ENCODE measurements at places on chromosomes 1 and 21. TPM values are rescaled to one million over a fixed set of nuclear protein-coding genes. Genes with fewer than 3 reads are reported as not detected.

DNA sequence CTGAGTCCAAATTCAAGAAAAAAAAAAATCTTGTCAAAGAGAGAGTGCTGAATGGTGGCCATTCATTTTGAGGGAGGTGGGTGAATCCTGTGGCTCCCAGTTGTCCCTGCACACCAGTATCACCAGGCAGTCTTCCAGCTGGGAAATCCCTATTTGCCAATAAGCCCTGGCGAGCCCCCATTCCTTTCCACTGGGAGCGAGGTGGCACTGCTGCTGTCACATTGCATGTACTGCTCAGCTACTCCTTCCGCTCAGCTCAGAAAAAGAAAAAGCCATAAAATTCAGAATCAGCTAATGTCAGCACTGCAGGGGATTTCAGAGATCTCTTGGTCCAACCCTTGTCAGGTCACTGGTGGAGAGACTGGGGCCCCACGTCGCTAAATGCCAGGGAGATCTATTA, 298.5 kb downstream of the OMA1 start:
- DNase-seq: no peak

DNA sequence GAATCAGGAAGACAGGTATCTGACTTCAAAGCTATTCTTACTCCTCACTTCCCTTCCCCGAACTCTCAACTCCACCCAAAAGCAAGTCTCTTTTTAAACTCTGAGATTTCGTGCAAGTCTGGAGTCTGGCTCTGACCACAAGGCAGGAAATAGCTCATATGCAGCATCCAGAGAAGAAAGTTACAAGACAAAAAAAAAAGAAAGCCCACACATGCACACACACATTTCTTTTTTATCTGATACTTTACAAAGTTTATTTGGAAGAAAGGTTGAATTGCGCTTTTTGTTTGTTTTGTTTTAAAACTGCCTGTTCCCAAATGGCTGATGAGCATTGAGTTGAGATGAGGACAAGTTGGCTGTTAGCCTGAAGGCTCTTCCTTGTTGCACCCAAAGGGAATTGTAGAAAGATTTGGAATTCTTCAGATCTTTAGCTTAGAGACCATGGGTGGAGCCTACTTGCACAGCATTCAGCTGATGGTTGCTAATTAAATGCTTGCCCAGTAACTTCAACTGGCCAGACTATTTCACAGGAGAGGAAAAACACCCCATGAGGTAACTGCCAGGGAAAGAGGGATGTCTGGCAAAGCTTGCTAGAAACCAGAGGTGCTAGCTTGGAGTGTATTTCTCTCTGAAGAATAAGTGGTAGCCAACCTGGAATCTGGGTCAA, 490.3 kb downstream of the TTLL7 start:
- DNase-seq: no peak

Gene OR6N1
- not detected for polyA plus RNA-seq

Gene AXDND1
- 0.09 TPM for polyA plus RNA-seq

Measured in foreskin keratinocyte (primary cell).